ENCODE measurements at places on chromosomes 7 and 10.

GRCh38 chr7:32164341-32164996 is 94.3 kb upstream of the PDE1C start:
- DNase-seq: no peak

GRCh38 chr7:24572393-24572996 is 757 bp upstream of the PALS2 start:
- no peak for DNase-seq

DNA sequence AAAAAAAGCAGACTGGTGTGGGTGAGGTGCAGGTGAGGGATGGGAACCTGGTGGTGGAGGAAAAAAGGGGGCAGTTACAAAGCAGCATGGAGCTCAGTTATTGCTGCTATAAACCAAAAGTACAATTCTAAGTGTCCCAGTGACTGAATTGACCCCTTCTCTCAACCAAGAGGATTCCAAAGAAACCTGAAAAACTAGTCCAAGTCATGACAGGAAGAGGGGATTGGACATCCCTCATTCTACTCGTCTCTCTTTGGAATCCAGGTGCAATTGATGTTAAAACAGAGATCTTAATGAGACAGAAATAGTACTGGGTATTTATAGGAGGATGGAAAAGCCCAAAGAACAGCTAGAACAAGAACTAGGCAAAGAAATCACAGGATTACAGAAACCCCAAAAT is 322.3 kb upstream of the IGFBP3 start:
- no peak for DNase-seq

DNA sequence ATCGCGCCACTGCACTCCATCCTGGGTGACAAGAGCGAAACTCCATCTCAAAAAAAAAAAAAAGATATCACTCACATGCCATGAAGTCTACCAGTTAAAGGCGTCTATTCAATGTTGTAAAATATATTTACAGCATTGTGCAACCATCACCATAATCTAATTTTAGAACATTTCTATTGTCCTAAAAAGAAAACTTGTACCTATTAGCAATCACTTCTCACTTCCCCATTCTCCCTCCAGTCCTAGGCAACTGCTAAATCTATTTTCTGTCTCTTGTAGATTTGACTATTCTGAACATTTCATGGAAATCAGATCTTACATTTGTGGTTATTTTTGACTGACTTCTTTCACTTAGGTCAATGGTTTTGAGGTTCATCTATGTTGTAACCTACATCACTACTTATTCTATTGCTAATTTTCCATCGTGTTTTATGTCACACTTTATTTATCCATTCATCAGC is 25.2 kb upstream of the OTUD1 start:
- DNase-seq: peak; percentile 87

DNA sequence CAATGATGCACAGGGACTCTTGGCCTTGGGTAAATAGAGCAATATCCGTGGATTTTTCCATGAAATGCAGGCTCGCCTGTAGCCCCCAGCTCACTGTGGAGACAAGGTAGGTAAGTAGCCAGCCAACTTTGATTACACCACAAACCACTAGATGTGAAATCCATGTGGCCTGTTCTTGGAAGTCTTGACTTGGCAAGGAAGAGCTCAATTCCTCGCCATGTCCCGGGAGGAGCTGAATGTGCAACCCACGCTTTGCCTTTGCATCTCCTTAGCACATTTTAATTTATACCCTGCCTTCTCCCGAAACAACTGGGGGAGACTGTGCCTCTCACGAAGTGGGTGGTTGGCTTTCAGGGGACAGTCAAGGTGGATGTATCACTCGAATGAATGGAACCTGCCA is 347.7 kb upstream of the MKI67 start:
- no peak for DNase-seq

- DNase-seq: no peak
These were observed 22.7 kb downstream of the RAMP3 start for GRCh38 chr7:45180084-45180986.

GRCh38 chr10:35726846-35727245 is 84.8 kb upstream of the FZD8 start:
- no peak for DNase-seq

DNA sequence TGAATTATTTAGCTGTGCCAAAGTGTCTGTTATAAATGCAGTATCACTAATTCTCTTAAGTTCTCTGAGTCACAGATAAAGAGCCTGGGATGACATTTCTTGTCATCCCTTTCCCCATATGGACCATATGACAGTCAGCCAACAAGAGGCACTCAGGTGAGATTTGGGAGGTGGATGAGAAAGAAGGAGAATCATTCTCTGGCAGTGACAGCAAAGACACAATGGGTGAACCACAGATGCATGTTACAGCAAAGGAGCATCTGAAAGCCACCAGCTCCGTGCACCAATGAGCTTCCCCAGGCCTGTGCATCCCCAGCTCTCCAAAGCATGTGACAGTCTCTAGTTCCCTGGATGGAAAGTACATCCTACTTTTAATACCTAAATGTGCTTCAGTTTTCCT is 10.8 kb downstream of the GIMAP6 start:
- no peak for DNase-seq

GRCh38 chr10:132153616-132154217 is 33.0 kb upstream of the DPYSL4 start:
- no peak for DNase-seq

DNA sequence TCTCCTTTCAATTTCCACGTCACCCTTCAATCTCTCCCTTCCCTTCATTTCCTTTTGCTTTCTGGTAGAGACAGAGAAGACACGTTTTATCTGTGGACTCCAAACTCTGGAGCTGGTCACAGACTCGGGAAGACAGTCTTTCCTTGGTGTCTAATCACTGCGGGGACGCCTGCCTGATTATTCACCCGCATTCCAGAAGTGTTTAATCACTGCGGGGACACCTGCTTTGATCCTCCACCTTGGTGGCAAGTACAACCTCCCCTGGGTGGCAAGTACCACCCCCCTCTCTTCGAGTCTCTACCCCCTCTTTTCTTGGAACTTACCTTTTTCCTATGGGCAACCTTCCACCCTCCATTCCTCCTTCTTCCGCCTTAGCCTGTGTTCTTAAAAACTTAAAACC is 15.3 kb upstream of the LRRC61 start:
- no peak for DNase-seq

- no peak for DNase-seq
These were observed 611.9 kb downstream of the PTPRN2 start for GRCh38 chr7:157975401-157976372.

- no peak for DNase-seq
These were observed 5.2 kb downstream of the ARL4A start for GRCh38 chr7:12692479-12693259.

DNA sequence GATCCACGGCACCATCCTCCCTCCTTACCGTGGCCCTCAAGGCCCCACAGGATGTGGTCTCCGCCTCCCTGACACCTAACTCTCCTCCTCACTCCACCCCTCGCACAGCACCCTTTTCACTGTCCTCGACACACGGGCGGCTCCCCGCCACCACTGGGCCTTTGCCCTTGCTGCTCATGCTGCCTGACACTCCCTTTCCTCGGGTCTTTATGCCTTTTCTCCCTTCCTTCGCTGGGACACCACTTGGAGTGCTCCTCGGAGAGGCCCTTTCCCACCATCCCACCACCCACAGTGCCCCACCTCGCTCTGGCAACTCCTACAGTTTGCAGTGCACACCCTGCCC is 7.9 kb upstream of the INMT start:
- DNase-seq: no peak

- no peak for DNase-seq
These were observed 12.5 kb upstream of the KCNK18 start for GRCh38 chr10:117184821-117185220.

DNA sequence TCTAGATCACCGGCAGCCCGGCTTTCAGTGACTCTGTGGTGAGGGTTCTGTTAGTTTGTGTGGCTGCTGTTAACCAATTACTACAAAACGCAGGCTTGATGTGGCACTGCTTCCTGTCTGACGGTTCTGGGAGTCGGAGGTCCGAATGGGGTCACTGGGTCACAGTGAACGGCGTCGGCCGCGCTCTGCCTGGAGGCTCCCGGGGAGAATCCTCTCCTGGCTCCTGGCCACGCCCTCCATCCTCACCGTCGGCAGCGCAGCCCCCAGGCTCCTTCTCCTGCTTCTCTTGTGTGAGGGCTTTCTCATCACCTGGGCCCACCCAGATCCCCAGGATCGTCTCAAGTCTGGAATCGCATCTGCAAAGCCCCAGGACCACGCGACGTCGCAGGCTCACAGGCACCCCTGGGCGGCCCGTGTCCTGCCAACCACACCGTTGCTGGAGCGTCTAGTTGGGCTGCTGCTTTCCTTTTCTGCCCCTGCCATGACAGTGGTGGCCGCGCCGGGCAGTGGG is 31.8 kb upstream of the NKX6-2 start:
- DNase-seq: no peak

- DNase-seq: no peak
These were observed 34.0 kb downstream of the ITGB8 start for GRCh38 chr7:20364571-20365196.

GRCh38 chr7:48350515-48350914 is 179.3 kb downstream of the ABCA13 start:
- peak; percentile 35 for DNase-seq

DNA sequence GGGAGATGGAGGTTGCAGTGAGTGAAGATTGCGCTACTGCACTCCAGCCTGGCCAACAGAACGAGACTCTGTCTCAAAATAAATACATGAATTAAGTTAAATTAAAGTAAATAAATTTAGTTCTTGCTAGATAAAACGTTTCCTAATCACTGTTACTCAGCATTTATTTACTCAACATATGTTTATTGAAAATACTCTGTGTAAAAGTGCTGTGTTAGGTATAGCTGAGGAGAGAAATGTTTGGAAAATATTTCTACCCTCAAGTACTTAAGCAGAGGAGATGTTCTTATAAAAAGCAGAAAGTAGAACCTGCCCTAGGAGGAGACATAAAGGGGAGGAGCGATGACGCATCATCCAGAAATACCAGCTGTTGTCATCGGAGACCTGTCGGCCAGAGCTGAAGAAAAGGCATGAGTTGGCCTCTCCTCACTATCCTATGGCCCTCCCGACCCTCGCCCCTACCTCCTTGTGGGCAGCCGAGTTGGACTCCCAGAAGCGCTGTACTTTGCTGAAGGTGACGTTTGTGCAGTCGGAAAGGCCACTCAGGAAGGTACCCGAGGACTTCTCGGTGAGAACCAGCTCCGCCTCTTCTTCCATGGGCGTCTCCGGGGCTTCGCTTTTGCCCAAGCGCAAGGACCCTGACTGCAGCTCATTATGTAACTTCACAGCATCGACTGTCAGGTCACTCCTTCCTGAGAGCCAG is 1.1 kb downstream of the RRP12 start:
- peak; percentile 71 for DNase-seq

DNA sequence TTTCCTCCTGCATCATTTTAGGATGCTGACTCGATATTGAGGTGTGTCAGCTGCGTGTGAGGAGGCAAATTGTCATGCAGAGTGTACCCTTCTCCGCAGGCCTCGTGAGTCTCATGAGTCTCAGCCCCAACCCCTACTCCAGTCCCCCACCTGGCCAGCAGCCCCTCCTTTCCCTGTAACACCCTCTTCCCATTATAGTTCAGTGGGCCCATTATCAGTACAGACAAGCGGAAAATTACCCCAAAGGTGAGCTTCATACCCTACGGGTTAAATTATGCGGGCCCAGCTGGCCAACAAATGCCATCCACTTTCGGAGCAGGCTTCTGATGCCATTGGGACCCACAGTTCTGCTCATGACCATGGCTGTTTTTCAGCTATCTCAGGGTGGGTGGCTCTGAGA is 25.2 kb downstream of the SFTPD start:
- DNase-seq: no peak

GRCh38 chr10:22997096-22997495 is 69.2 kb downstream of the ARMC3 start:
- DNase-seq: no peak

GRCh38 chr10:6005856-6006395 is 28.6 kb upstream of the IL15RA start:
- DNase-seq: no peak

GRCh38 chr10:129742742-129743550 is 221.1 kb downstream of the EBF3 start:
- DNase-seq: no peak

DNA sequence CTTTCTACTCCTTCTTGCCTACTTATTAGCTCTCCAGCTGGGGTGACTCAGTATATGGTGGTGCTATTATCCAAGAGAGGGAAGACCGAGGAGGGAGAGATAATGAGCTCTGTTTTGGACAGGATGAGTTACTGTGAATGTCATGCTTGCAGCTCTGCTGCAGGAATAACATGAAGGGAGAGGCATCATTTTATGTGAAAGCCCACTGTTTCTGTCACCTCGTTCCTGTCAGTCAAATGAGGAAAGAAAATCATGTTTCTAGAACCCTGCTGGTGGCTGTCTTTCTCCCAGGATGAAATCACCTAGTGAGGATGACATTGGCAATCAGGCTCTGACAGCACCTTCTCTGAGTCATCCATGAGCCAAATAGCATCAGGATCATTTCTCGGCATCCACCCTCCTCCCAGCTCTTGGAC is 1291.6 kb upstream of the AUTS2 start:
- DNase-seq: no peak

GRCh38 chr10:77513781-77514331 is 123.8 kb downstream of the KCNMA1 start:
- no peak for DNase-seq

DNA sequence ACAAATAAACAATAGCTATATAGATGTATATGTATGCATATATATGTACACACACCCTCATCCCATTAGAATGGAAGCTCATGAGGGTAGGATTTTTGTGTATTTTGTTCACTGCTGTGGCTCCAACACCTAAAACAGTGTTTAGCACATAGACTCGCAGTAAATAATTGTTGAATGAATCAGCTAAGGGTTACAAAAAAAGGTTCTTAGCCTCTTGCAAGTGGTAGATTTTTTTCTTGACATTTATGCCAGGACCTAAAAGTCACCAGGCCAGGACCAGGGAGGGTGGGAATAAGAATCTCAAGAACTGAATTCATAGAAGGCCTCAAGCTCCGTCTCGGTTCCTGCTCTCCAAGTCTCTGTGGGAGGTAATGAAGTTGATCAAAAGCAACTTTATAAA is 82.5 kb upstream of the CAPZA2 start:
- DNase-seq: no peak

- DNase-seq: no peak
These were observed 33.5 kb downstream of the EEPD1 start for GRCh38 chr7:36186359-36187121.

DNA sequence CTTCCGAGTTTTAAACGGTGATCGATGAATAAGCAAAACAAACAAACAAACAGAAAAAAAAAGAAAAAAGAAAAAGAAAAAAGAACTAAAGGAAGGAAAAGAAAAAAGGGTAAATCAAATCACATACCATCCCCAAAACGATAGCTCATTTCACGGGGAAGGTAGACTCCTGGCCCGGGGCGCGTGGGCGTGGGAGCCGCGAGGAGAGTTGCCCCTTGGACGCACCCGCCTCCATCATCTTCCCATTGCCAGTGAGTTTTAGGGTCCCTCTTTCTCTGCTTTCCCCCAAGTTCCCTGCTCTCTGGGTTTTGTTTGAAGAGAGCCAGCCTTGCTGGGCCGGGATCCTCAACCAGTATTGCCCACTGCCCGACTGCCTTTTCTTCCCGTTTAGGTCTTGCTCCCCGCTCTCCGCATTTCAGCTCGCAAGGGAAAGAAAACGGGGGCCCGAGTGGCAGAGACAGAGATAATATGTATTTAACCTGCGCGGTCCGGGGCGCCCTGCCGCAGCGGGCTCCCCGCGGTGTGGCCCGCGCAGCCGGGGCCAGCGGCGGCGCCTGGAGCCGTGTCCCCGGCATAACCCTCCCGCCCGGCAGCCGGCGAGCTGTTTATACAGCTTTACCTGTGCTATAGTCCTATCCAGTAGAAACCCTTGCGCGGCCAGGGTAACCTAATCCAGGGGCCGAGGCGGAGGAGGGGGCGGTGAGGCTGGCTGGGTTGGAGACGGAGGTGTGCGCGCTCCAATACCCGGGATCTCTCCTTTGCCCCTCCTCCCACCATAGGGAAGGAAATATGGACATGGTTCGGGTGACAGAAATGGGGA is 5.2 kb upstream of the GATA3 start:
- DNase-seq: no peak

All from suppressor macrophage treated with lipopolysaccharide for 4 hours (primary cell).